ENCODE measurements at places on chromosomes 6 and 20.

- DNase-seq = no peak
Observed at GRCh38 chr20:22800129-22800528, 215.8 kb upstream of the FOXA2 start.

DNA sequence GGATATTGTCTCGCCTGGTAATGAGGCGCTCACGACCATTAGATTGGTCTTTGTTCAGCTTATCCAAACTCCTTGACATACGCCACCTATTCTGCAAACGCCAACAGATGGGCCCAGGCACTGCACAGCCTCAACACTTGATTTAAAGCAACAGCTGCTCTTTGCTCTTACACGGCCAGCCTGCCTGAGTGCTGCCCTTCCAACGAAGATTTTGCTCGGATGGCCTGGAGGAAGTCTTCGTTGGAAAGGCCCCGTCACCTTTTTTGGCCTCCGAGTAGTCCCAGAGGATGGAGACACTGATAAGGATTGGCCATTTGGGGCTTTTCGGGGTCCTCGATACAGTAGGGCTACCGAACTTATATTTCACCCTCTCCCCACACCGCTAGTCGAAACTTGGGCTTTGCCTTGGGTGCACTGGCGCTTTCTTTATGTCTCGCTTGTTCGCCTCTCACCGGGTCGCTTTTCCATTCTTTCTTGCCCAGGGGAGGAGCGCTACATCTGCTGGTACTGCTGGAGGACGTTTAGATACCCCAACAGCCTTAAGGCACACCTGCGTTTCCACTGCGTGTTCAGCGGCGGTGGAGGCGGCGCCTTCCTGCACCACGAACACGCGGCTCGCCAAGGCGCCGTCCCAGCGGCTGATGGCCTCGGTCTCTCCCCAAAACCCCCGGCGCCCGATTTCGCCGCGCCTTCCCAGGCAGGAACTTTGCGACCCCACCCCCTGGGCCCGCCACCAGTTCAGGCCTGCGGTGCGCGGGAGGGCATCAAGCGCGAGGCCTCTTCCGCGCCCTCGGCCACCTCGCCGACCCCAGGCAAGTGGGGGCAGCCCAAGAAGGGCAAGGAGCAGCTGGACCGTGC is 6.1 kb downstream of the PRDM13 start:
- no peak for DNase-seq

DNA sequence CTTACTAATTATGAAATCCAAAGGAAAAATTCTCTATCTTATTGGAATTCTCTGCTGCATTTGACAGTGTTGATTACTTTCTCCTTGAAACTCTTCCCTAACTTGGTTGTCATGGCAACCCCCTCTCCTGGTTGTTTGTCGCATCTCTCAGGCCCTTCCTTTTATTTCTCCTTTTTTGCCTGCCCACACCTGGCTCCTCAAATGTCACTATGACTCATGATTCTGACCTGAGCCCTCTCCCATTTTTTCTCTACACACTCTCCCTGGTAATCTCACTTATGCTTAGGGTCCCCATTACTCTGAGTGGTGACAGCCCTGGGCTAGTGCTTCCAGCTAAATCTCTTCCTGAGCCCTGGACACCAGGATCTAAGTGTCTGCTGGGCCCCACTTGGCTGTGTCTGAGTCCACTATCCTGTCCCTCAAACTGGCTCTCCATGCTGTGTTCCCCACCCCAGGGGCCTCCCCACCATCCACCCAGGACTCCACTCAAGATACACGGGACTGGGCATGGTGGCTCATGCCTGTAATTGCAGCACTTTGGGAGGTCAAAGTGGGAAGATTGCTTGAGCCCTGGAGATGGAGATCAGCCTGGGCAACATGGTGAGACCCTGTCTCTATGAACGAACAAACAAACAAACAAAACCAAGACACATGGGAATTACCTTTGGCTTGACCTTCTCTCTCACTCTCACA is 16.5 kb upstream of the NNAT start:
- DNase-seq = no peak

GRCh38 chr20:5793916-5794315 is 43.7 kb downstream of the SHLD1 start:
- no peak for DNase-seq

DNA sequence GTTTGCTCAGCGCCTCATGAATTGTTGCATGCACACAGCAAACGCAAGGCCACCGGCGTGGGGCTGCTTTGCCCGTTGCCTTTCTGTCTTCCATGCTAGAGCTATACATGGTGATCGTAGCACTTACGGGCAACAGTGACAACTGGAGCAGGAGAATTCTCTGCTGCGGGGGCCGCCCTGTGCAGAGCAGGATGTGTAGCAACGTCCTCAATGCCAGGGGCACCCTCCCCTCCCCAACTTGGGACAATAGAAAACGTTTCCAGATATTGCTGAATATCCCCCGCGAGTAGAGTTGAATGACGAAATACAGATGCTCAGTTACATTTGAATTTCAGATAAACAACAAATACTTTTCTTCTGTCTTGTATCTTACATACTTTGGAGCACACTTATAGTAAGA is 198.7 kb downstream of the TFAP2C start:
- no peak for DNase-seq

GRCh38 chr6:37696841-37697662 is 631 bp downstream of the MDGA1 start:
- DNase-seq = no peak

DNA sequence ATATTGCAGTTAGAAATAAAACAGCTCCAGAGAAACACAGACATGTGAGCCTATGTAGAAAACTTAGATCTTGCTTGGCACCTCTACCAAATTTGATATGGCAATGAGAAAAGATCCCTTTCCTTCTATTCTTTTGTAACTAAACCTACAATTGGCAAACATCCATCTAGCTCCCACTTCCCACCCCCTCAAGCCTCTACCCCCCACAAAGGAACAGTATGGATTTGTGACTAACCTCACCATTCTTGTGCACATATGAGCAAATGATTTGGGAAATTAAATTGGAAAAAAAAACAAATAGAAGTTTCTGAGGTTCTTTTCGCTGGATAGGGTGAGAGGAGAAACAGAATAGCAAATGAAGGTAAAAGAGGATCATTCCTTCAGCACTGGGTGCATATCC is 85.8 kb upstream of the TIAM2 start:
- no peak for DNase-seq

GRCh38 chr20:4548552-4548951 is 173.2 kb upstream of the PRND start:
- no peak for DNase-seq

GRCh38 chr20:59043698-59044097 is 1.1 kb upstream of the PRELID3B start:
- DNase-seq = peak; percentile 20

DNA sequence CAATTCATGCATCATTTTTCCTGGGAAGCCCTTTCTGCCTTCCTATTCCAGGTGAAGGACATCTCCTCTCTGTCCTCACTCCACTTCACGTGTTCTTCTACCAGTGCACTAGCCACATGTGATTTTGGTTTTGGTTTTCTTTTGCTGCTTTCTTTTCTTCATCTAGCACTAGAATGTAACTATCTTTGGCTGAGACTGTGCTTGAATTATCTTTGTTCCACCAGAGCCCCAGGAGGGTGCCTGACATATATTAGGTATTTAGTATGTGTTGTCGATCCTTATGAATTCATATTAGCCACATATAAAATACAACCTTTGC is 79.9 kb downstream of the VGLL2 start:
- no peak for DNase-seq

GRCh38 chr6:143112837-143113236 is 52.1 kb downstream of the AIG1 start:
- no peak for DNase-seq

DNA sequence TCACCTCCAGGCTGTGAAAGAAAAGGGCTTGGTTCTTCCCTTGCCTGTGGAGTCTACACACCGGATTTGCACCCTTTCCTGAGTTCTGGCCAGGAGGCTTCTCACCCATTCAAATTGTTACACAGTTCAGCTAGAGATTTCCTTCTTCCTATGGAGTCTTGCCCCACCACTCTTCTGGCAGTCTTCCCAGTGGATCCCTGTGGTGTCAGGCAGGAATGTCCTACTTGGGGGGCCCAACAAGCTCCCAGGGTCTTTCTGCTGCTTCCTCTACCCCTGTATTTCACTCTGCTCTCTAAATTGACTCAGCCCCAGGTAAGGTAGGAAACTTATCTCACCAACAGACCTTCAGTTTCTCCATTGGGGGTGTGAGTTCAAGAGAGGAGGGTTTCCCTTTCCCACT is 14.0 kb upstream of the CST9L start:
- no peak for DNase-seq

GRCh38 chr6:138571181-138571580 is 71.9 kb upstream of the NHSL1 start:
- DNase-seq = no peak

- no peak for DNase-seq
Observed at GRCh38 chr6:148247386-148248063, 95.1 kb upstream of the SASH1 start.

DNA sequence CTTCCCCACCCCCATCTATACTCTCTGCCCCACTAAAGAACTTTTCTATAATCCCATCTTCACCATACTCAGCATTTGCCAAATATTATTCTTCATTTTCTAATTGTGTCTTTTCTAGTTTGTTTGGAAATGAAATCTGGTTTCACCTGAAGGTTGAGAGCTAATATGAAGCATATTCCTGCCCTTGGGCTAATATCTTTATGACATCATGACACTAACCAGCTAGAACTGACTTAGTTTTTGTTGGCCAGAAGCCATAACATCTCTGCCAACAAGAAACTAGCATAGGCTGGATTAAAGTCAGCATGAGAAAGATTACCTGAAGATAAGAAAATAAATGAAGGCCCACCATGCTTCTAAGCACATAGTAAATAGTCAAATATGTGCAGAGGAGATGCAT is 16.7 kb downstream of the UNC5CL start:
- peak; percentile 14 for DNase-seq

DNA sequence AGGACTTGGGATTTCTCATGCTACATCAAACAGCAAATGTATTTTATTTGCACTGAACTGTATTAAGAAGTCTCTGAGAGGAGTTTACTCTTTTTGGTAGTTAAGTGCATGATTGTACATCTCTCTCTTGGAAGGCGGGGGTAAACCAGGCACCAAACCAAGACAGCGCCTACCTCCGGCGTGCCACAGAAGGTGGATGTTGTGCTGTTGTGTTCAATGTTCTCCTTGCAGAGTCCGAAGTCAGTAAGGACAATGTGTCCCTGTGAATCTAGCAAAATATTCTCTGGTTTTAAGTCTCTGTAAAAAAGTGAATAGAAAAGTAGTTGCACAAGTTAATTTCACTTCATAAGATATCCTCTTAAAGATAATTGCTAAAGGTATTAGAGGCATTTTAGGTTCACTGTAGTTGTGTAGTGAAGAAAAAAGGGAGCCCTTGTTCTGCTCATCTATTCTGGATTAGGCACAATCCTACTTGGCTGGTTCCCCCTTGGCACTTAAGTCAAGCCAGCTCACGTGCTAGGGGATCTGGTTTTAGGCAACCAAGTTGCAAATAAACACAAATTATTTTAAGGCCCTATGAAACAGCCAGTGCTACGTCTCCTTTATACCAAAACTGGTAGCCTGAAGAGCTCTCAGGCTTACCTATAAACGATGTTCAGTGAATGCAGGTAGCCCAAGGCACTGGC is 119.7 kb upstream of the SLC2A12 start:
- DNase-seq = no peak

GRCh38 chr6:78910591-78911171 is 43.3 kb downstream of the IRAK1BP1 start:
- DNase-seq = peak; percentile 55

DNA sequence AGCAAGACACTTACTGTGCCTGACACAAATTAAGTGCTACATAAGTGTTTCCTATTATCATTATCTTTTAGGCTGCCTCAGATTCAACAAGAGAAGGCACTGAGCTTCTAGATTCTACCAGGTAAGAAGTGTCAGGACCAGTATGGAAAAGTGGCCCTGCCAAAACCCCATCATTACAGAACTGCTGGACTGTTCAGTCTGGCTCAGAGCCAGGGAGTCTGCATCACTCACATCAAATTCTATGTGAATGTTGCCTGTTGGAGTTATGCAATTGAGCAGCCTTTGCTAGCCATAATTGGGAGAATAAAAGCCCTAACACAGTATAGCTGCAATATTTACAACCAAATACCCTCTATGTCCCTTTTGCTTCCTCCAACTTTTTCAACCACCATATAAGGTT is 70.9 kb downstream of the ATG5 start:
- DNase-seq = peak; percentile 12

DNA sequence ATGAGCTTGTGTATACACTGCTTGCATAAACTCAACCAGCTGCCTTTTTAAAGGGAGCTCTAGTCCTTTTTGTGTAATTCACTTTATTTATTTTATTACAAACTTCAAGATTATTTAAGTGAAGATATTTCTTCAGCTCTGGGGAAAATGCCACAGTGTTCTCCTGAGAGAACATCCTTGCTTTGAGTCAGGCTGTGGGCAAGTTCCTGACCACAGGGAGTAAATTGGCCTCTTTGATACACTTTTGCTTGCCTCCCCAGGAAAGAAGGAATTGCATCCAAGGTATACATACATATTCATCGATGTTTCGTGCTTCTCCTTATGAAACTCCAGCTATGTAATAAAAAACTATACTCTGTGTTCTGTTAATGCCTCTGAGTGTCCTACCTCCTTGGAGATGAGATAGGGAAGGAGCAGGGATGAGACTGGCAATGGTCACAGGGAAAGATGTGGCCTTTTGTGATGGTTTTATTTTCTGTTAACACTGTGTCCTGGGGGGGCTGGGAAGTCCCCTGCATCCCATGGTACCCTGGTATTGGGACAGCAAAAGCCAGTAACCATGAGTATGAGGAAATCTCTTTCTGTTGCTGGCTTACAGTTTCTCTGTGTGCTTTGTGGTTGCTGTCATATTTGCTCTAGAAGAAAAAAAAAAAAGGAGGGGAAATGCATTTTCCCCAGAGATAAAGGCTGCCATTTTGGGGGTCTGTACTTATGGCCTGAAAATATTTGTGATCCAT is 15.3 kb downstream of the TNFAIP3 start:
- no peak for DNase-seq

DNA sequence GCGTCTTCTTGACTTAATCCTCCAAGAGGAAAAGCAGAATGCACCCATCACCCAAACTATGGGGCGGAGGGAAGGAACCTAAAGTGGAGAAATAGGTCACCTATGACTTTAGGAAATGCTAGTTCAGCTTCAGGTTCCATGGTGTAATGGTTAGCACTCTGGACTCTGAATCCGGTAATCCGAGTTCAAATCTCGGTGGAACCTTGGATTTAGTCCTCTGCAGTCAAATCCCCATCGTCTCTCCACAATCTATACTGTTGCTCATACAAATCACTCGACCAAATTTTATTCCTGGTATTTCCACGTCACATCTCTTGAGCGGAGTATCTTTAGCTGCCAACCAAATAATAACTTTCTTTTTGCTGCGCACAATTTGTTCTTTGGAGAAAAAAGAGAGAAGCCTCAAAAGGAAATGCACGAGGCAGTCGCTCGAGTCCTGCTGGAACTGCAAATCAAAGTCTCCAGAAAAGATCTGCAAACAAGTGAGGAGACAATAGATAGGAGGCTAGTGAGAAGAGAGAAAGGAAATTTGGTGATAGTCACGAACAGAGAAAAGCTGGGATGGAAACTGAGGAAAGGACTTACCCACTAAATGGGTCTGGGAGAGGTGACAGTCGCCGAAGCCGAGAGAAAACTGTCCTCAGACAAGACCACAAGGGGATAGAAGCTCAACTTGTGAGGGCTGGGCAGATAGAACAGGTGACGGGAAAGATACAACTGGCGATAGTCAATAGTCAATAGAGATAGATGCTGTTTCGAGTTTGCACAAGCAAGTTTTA is 16.6 kb downstream of the POM121L2 start:
- DNase-seq = peak; percentile 15

- DNase-seq = peak; percentile 45
Observed at GRCh38 chr20:35773154-35773751, 1.4 kb downstream of the PHF20 start.

GRCh38 chr6:43707269-43707668 is 19.7 kb upstream of the MRPS18A start:
- DNase-seq = no peak
